ENCODE measurements at places on chromosomes 13 and 19.

GRCh38 chr19:8069096-8069973 is 16.8 kb downstream of the CCL25 start:
- DNase-seq = no peak

GRCh38 chr19:53554804-53555203 is 16.9 kb downstream of the ZNF331 start:
- no peak for DNase-seq

GRCh38 chr13:41502673-41503072 is 45.3 kb downstream of the RGCC start:
- DNase-seq = no peak

GRCh38 chr19:58317476-58318072 is 9.2 kb upstream of the ZSCAN22 start:
- no peak for DNase-seq

- no peak for DNase-seq
Observed at GRCh38 chr13:37984357-37984756, 114.8 kb upstream of the TRPC4 start.

DNA sequence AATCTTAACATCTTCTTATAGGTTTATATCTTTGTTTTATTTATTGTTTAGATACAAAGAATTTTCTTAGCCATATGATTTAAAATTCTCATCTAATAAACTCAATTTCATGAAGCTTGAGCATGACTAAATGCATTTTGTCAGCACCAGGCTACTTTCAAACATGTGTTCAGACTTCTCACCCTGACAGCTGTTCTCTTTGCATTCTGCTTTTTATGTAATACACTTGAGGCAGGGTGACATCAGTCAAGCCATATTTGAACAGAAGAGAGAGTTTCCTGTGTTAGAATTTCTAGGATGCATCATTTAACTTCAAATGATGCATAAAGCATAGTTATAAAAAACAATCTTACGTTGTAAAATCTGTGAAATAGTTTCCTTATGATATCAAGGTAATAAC is 1295.1 kb upstream of the PCDH20 start:
- DNase-seq = no peak

- no peak for DNase-seq
Observed at GRCh38 chr13:79673310-79673992, 192.5 kb downstream of the NDFIP2 start.

GRCh38 chr13:95957331-95957730 is 95.9 kb downstream of the UGGT2 start:
- no peak for DNase-seq

- no peak for DNase-seq
Observed at GRCh38 chr19:34306213-34306661, 51.9 kb downstream of the GARRE1 start.

- DNase-seq = no peak
Observed at GRCh38 chr13:111913761-111914140, 153.2 kb upstream of the SOX1 start.

DNA sequence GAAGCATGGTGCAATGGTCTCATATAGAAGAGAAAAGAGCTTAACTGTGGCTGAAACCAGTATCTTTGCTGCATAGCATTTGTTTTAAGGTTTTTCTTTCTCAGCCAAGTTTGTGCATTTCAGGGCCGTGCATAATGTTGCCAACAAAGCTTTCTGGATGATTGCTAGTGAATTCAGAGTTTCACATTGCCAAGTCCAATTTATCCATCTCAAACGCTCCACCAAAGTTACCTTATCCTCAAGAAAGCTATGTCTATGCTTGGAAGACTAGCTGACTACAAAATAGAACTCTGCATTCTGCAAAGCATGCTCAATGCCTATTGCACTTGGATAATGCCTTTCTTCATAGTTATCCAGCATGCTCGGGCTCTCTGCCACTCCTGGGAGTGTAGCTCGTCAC is 535.8 kb upstream of the SGCG start:
- no peak for DNase-seq

GRCh38 chr13:113731192-113732175 is 27.5 kb upstream of the TMEM255B start:
- no peak for DNase-seq

GRCh38 chr13:41562541-41563178 is 105.3 kb downstream of the RGCC start:
- no peak for DNase-seq

GRCh38 chr13:83121896-83122295 is 760.4 kb downstream of the SLITRK1 start:
- DNase-seq = no peak

- DNase-seq = no peak
Observed at GRCh38 chr13:41107584-41108014, 25.0 kb downstream of the KBTBD6 start.

- DNase-seq = no peak
Observed at GRCh38 chr13:25213715-25214114, 41.6 kb upstream of the AMER2 start.

GRCh38 chr13:108533842-108534241 is 95.6 kb upstream of the MYO16 start:
- DNase-seq = no peak

DNA sequence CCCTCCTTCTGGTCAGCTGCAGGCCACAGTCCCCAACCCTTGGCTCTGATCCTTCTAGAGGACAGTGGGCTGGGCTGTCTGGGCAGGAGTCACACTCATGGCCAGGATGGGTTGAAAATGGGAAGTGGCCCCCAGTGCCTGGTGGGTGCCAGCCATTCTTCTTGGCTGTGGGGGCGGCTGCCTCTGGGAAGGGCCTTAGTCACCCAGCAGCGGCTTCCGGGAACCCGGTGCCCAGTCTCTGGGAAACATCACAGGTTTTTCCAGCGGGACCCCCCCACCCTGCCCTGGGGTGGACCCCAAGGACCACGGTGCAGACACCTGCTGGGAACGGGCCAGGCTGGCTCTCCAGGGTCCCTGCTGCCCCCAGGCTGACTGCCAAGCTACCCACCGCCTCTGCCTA is 27.3 kb upstream of the SLC7A10 start:
- no peak for DNase-seq

All from NCI-H524 treated with DMSO at 0.1 percent for 48 hours (cell line).